ENCODE measurements at places on chromosomes 1 and 21.

DNA sequence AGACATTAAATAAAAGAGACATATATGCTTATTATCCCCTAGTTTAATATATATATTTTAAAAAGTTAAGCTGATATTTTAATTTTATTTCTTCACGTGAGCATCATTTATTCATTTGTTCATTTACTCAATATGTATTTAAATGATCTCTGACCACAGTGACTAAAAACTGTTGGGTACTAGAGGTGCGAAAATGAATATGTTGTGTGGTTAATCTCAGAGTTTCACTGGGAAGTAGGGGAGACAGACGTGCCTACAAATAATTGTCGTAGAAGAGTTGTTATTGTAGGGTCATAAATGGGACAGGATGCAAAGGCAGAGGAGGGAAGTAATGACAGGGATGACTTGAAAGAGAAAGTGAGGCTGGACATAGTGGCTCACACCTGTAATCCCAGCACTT lies 213.0 kb upstream of the CACYBP start:
- no peak for DNase-seq

GRCh38 chr1:225428881-225429455 lies 1.1 kb upstream of the LBR start:
- no peak for DNase-seq

DNA sequence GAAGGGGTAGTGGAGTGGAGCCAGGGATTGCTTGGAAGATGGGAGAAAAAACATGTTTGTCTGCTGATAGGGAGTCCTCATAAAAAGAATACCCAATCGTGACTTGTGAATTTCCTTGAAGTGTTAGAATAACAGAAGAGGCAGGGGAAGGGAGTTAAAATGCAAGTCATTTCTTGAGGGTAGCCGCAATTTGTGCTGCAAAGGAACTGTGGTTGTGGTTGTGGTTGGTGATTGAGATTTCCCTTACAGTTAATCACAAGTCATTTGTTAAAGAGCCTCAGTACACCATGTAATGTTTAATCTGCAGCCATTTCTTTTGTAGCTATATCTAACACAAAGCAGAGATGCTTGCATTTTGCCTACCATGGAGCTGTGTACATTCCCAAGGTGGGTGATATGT lies 38.5 kb upstream of the EGLN1 start:
- peak; percentile 18 for DNase-seq

DNA sequence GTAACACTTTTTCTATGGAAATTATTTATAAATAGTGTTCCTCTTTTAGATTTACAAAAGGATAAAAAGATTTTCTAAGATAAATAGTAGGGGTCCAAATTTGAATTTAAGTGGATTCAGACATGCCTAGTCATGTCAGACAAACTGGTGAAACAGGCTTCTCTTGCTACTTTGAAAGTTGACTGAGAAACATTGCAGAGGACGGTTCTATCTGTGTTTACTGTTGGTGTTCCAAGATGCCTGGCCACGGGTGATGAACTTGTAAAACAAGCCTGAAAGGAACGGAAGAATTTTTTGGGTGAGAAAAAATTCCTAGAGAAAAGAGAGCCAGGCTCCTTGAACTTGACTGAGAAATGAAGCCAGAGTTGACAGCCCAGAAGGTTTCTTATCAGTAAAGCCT lies 2.2 kb downstream of the KRTAP19-1 start:
- no peak for DNase-seq

GRCh38 chr1:35555601-35556477 lies 1.4 kb downstream of the KIAA0319L start:
- DNase-seq = no peak

DNA sequence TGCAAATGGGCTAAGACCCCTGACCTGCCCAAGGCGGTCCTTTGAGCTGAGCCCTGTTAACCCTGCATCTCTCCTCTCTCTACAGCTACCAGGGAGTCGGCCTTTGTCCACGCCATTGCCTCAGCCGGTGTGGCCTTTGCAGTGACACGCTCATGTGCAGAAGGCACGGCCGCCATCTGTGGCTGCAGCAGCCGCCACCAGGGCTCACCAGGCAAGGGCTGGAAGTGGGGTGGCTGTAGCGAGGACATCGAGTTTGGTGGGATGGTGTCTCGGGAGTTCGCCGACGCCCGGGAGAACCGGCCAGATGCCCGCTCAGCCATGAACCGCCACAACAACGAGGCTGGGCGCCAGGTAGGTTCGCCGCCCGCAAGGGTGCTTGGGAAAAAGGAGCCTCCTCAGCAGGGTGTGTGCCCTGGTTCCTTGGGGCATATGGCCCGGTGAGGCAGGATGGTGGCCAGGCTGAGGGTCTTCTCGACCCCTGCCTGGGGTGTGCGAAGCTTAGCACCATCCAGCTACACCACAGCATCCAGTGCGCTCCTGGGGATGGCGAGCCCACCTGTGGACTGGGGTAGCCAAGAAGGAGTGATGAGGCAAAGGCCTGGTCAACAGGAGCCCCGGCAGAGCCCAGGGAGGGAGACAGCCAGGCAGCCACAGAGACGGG lies 31.8 kb upstream of the ARF1 start:
- DNase-seq = no peak

- DNase-seq = no peak
These were observed 73.7 kb upstream of the MARK1 start for GRCh38 chr1:220454155-220454777.

DNA sequence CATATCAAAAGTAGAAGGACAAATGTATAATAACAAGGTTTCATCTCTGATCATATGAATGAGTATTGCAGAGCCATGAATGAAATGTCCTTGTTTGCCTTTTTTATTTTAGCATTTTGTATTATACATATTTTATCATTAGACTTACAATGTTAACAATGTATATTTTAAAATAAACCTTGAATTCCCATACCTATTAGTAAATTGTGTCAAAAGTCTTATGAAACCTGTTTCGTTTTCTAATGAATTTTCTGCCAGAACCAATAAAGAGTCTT lies 646 bp downstream of the DNAJB4 start:
- DNase-seq = peak; percentile 16

DNA sequence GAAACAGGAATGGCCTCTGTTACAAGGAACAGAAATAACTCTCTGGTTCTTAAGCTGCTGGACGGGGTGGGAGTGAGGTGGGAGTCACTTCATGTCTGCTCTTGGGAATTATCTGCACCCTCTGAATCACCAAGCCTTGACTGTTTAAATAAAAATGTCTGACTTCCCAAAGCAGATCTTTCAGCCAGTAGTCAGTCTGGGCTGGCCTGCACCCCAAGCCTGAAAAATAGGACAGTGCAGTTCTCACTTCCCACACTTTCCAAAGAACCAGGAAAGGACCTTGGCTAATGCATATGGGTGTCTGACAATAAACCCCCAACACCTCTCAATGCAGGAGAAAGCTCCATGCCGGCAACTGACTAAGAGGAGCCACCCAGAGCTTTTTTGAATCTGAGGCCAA lies 796 bp downstream of the S100A7 start:
- no peak for DNase-seq

- no peak for DNase-seq
These were observed 833.0 kb upstream of the ADAMTS5 start for GRCh38 chr21:27799861-27800260.

GRCh38 chr1:162950187-162950586 lies 89.2 kb upstream of the CCDC190 start:
- no peak for DNase-seq

DNA sequence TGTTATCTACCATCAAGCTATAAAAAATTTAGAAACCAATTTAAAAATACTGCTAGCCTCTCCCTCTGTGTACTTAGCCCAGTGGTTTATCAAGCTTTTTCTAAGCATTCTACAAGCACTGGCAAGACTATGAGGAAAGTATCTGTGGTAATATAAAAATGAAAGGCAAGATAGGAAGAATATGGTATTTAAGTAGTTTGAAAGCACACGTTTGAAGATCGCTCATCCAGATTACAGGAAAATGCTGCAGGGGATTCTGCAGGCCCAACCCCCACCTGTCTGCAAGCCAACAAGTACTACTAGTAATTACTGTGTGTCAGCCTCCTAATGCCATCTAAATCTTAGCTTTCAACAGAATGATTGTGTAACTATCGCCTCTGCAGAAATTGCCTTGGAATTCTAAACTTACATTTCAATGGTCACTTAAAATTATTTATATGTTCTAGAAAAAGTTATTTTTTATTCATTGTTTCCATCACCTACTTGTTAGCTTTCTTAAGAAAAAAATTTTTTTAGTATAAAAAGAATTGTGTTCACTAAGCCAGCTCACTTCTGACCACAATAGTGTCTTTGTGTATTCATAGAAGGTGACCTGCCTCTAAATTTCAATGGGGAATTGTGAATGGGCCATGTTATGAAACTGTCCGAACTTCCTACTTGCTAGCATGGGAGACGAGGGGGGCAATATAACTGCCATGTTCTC lies 8.5 kb downstream of the ERRFI1 start:
- no peak for DNase-seq

- DNase-seq = no peak
These were observed 23.5 kb downstream of the BACH1 start for GRCh38 chr21:29321932-29322928.

DNA sequence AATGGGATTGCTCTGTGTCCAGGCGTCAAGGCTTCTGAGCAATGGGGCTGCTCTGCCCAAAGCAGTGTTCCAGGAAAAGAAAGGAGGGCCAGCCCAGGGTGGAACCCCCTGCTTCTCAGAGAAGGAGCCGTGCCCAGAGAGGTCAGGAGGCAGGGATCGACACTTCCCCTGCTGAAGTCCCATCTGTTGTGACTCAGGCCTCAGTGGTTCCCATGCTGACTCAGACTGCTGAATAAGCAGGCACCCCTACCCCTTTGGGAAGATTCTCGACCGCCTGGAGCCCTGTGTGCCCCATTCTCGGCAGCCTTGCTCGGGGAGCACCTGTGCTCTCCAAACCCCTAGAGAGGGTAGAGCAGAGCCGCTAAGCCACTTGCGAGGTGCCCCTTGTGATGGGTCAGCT lies 23.9 kb downstream of the PKP1 start:
- no peak for DNase-seq

DNA sequence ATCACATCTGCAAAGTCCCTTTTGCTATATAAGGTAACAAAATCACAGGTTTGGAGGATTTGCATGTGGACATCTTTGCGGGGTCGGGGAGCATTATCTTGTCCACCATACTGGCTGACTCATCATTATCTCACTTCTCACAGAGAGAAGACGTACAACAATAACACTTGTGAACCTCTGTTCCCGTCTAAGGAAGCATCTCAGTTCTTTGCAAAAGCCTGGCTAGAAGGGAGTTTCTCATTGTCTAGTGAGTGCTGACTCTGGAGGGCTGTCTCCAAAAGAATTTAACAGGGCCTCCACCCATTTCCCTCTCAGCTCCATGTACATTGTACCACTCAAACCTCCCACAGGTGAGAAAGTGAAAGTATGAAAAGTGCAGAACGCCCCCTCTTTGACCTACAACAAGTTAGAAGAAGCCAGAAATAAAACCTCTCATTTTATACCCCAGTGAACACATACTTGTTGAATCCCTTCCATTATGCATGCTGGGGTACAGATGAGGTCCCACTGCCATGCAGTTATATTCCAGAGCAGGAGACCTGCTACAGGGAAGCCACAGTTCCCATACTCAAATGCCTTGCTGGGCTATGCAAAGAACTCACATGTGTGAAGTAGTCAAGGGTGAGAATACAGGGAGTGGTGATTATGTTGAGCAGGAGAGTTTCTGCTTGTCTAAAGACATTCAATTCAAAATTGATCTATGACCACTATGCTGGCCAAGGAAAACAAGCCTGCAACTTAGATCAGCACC lies 121.7 kb upstream of the PRDX6 start:
- DNase-seq = no peak

- DNase-seq = no peak
These were observed 66.2 kb upstream of the APOBEC4 start for GRCh38 chr1:183719289-183719688.

DNA sequence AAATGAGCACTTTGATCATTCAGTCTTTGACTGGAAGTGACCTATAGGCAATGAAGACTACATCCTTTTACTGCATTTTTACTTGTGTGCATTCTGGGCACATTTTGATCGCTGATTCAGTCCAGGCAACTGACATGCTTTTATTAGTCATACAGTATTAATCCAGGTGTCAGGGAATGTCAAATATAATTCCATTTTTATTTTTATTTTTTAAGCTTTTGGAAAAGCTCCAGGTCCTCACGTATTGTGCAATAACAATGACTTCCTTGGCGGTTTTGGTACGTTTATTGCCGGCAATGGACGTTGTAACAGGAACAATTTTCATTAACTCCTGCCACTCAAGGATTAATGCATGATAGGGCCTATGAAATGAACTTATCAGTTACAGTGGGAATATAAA lies 302.6 kb upstream of the PTBP2 start:
- no peak for DNase-seq

GRCh38 chr1:24411963-24412362 lies 1.6 kb downstream of the STPG1 start:
- no peak for DNase-seq

GRCh38 chr21:34692458-34693020 lies 23.7 kb downstream of the CLIC6 start:
- DNase-seq = no peak

DNA sequence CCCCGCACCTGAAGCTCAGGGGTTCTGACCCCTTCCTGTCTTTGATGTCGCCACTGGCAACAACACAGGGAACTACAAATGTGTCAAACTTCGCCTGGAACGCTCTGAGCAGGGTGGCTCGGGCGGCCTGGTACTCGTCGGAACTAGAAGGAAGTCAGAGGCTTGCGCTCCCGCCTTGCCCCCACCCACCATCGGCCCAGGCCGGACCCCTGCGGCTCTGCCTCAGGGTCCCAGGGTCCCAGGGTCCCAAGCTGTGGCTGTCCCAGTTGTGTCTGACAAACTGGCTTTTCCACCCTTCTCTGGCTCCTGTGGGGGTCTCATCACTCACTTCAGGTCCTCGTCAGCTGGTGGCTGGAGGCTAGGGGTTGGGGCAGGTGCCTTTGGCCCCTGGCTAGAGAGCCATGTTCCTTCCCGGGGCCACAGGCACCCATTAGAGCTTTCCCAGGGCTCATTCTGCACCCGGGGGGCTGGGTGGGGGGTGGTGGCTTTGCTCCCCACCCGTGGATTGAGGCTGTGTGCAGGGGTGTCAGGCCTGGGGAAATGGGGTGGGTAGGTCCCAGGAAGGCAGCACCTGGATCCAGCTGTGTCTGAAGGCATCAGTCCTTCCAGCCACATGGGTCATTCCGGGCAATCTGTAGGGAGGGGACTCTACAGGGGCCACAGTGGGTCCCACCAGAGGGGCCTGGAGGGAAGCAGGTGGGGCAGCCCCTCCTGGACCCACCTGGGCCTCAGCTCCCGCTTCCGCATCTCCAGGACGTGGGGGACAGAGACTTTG lies 8.0 kb upstream of the TMEM52 start:
- DNase-seq = no peak

GRCh38 chr1:205488074-205488723 lies 16.3 kb upstream of the CDK18 start:
- peak; percentile 69 for DNase-seq

DNA sequence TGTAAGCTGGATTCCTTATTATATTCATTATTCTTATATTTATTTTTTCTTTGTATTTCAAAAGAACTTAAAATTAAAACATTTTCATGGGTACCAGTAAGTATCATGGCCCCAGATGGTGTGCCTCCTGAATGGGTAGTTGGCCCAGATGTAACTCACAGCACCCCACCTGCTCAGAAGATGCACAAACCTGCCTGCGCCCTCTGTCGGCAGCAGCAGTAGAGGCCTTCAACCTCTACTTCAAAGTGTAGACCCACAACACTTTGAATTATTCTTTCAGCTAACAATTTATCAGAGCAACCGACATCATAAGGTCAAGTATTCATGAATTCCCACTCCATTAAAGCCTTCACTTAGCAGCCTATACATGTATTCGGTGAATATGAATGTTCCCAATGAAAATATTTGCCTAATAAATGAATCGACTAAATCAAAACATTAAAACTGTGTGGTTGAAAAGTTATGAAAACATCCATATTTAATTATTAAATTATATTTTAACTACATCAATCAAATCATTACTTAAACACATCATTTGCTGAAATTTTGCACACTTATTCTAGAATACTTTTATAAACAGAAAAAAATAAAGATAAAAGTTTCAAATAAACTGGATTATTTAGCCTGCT lies 25.4 kb downstream of the PIGM start:
- DNase-seq = peak; percentile 86
